ENCODE measurements at places on chromosomes 5 and 9. TPM values are rescaled to one million over a fixed set of nuclear protein-coding genes. Genes with fewer than 3 reads are reported as not detected.

KCNIP1 gene
- total RNA-seq: not detected

PRDM9 gene
- total RNA-seq: not detected

SLC25A2 gene
- 0.23 TPM for total RNA-seq

NEURL1B gene
- total RNA-seq: 1.1 TPM

TGFBR1 gene
- 30.1 TPM for total RNA-seq
